ENCODE measurements at places on chromosomes 13 and 19. TPM values are rescaled to one million over a fixed set of nuclear protein-coding genes. Genes with fewer than 3 reads are reported as not detected.

DNA sequence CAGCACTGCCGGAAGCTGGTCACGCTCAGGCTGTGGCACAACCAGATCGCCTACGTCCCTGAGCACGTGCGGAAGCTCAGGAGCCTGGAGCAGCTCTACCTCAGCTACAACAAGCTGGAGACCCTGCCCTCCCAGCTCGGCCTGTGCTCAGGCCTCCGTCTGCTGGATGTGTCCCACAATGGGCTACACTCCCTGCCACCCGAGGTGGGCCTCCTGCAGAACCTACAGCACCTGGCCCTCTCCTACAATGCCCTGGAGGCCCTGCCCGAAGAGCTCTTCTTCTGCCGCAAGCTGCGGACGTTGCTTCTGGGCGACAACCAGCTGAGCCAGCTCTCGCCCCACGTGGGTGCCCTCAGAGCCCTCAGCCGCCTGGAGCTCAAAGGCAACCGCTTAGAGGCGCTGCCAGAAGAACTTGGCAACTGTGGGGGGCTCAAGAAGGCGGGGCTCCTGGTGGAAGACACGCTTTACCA lies 3.2 kb upstream of the MAP2K7 start:
- H3K36me3 ChIP-seq: peaks cover 2% of the 10 kb centered on the region
- no peak overlapping the region for H3K27ac ChIP-seq
- H3K27me3 ChIP-seq: no peaks in the 10 kb centered on the region
- H3K4me1 ChIP-seq: peaks cover 21% of the 10 kb centered on the region
- DNase-seq: no peak

The SIGLEC12 gene
- total RNA-seq: not detected

DNA sequence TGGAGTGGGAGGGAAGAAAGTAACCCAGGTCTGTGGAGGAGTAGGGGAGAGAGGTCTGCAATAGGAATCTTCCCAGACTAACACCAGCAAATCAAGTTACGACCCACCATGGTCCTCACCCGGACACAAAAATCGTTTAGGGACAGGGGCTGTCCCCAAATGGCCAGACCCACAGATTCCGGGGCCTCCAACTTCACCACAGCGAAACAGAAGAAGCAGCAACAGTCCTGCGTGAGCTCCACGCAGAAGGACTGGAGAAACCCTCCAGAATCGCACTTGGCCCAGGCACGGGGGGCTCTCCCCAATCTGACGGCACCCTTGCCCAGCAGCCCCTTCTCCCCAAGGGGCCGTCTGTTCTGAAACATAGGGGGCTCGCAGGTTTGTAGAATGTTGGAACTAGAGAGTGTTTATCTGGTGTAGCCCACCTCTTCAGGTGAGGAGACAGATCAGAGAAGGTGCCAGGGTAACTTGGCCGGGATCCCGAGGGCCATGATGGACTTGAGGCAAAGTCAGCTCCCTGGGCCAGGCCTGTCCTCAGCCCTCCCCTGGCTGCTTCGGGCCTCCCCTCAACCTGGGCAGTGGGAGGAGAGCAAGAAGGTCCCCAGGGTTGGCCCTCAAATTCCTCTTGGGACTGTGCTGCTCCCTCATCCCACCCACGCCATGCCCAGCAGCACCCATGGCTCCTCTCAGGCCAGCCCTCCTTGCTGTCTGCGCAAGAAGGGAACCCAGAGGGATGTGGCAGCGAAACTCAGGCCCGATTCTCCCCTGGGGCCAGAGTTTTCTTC lies 82.5 kb upstream of the GPR183 start:
- H3K27me3 ChIP-seq: no peaks in the 10 kb centered on the region
- no peaks in the 10 kb centered on the region for H3K36me3 ChIP-seq
- H3K4me1 ChIP-seq: no peaks in the 10 kb centered on the region

The EFNB2 gene
- 5.8 TPM for total RNA-seq

The EDNRB gene
- total RNA-seq: 35.1 TPM

All from gastrocnemius medialis (tissue), 4 donors.